ENCODE measurements at places on chromosomes 3 and 15.

DNA sequence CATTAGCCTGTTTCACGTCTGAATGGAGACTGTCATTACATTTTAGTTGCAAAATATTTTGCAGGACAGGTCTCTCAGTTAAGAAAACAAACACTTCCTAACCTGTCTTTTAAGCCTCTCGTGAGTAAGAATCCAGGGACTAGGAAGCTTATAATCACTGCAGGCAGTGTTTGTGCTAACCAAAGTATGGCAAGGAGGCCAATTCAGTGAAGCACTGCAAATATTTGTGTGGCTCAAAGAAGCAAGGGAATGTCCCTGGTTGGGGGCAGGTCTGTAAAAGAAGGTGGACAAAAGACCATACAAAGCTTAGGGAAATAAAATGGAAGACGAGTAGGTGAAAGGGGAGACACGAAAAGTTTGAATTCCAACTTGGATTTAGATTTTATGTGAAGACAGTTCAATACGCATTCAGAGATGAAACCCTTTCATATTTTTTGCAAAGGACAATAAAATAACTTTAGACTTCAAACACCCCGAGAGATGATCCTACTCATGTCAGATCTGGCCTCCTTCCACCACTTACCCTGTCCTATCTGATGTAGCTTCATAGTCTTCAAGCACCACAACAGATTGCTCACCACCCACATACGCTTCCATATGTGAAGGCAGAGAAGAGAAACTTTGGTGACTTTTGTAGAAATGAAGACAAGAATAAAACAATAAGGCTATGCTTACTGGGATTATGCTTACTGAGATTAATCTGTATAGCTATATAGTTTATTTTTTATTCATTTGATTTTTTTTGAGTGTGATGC is 240.9 kb downstream of the TUSC7 start:
- DNase-seq = no peak

DNA sequence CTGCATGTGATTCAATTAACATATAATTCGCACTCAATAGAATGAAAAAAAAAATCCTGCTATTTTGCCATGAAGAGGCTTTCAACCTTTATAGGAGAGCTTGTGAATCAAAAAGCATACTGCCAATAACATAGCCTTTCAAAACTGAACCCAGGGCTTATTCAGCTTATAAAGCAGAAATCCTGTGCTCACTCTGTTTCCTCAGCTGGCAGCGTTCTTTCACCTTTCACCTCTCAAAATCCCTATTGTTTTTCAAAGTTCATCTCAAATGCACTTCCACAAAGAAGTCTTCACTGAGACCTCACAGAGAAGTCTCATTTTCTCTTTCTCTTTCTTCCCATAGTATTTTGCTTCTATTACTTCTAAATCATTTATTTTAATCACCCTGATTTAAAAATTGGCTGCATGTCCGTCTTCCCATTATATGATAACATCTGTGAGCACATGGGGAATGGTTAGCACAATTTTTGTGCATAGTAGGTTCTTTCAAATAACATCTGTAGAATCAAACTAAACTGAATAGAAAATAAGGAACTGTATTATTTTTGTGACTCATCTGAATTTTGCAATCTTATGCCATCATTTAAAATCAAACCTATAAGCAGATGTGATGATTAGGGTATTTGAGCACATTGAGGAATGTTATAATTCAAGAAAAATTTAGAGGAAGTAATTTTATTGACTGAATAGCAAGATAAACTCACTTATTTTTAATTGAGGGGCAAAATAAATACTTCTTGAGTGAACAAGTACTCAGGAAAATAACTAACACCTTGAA is 373.4 kb downstream of the NLGN1 start:
- no peak for DNase-seq

DNA sequence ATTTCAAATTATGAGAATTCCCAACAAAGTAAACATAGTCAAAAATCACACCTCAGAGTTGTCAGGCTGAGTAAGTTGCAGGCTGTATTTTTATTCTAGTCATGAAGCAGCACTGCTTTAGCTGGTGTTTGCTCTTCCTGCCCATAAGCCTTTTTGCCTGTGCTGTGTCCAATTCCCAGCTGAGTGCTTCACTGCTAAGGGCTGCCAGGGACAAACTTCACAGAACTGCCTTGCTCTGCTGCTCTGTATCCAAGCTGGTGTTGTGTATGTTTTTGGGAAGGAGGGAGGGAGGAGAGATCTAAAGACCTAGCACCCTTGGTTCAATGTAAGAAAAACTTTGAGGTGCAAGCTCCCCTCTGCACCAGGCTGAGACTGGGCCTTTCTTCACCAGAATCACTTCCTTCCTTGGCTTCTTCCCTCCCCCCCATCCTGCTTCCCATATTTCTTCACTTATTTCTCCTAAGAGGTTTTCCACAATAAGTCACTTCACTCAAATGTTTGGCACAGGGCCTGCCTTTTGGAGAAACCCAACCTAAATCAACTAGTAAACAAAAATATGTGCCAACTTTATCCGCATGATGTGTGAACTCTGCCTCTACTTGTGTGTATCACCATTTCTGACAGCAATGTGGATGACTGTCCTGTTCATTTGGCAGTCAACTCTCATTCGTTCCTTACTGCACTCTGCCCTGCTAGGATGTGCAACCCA is 156.1 kb downstream of the TBL1XR1 start:
- peak; percentile 46 for DNase-seq

DNA sequence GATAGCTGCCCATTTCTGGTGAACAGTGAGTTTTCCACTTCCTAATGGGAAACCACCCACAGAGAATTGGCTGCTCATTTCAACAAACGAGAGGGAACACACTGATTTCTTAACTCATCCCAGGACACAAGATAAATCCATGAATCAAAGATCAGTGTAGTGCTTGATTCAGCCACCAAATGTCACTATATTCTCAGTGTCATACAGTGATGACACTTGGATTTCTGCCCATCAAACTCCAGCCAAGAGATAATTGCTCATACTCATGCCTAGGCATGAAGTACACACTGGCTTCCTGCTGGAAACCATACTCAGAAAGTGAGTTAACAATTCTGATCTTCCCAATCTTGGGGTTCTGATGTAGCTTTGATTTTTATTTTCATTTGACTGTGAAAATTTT is 35.4 kb upstream of the GRM7 start:
- no peak for DNase-seq

GRCh38 chr3:184559336-184559735 is 2.2 kb upstream of the EPHB3 start:
- no peak for DNase-seq

DNA sequence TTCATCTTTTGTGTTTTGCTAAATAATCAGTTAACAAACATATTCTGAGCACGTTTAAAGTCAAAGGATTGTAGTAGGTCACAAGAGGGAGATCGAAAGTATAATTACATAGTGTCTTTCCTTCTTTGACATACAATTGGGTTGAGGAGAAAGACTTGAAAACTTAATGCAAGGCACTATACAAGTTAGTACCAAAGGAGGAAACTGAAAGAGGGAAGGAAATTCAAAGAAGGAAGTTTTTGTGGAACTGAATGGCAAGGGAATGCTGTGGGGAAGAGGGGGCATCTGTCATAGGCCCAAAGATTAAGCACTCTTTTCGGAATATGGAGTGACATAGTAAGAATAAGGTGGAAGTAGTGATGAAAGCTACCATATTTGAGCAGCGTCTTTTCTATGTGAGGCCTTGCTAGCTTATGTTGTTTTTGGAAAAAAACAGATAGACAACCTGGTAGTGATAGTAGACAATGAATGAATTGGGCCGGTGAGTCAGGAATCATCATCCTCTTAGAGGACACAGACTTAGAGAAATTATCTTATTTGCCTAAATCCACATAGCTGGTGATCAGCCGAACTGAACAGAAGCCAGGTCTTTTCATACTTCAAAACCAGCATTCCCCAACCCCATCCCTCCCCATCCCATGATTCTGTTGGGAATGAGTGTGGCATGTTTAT is 10.2 kb downstream of the MBNL1 start:
- DNase-seq = peak; percentile 27

DNA sequence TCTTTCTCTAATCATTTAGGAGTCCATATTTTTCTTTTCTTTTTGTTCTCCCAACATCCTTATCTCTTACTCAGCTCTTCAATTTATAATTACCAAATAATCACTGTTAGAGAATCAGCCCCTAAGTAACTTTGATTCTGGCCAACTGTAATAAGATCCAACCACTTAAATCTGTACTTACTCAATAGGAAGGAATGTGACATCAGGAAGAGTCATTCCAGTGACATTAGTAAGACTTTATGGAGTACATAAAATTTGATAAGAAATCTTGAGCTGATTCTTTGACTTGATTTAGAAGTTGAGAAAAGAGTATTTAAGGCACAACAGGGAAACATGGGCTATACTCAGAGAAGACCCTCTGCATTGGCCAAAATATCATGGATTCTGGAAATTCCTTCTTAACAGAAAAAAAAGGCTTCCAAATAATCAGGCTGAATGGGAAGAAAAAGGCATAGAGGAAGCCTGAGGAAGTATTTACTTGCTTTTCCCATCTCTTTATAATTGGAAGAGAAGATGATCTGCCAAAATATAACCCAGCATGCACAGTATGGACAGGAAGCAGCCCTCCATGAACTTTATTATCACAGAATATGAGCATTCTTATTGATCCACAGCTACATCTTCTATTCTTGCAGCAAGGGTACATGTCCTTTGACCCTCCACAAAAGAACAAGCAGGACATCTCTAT is 289.7 kb upstream of the TPRG1 start:
- DNase-seq = no peak

DNA sequence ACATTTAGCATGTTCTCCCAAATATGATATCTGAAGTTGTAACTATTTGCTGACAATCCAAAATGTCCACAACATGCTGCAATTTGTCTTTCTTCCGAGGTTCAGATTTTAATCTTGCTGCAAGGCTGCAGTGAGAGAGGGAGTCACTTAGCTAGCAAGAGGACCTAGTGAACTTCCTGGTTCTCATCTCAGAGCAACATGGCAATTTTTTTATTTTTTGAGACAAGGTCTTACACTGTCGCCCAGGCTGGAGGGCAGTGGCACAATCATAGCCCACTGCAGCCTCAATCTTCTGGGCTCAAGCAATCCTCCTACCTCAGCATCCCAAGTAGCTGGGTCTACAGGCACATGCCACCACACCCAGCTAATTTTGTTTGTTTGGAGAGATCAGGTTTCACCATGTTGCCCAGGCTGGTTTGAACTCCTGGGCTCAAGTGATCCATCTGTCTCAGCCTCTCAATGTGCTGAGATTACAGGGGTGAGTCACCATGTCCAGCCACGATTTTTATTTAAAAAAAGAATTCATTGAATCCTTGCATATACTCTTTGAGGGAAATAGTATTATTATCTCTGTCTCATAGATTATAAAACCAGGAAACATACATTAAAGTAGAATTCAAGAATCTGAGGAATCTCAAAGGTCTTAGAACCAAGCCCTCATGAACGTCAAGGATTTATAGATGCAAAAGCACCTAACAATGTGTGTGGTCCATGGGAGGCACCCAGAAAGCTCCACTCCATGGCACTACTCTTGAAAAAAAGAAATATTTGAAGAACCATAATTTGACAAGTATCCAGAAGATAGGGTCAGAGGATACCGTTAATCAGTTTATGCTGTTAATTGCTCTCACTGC is 9.1 kb downstream of the HDC start:
- no peak for DNase-seq

DNA sequence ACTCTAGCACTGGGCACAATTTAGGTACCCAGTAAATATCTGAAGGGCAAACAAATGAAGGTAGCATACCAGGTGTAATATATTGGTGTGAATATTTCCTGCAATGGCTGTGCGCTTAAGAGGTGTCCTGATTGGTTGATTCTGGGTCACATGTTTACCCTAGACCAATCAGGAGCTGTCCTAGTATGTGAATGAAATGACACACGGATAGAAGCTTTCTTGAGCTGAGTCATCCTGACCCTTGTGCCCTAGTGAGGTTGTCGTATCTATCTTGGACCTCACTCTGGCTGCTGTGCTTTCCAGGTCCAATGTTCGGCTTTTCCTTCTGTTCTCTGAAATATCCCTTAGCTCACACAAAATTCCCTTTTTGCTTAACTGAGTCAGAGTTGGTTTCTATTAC is 58.1 kb upstream of the FOXP1 start:
- DNase-seq = peak; percentile 38

- DNase-seq = no peak
Measured at GRCh38 chr3:100662113-100662823, 47.0 kb upstream of the TFG start.

DNA sequence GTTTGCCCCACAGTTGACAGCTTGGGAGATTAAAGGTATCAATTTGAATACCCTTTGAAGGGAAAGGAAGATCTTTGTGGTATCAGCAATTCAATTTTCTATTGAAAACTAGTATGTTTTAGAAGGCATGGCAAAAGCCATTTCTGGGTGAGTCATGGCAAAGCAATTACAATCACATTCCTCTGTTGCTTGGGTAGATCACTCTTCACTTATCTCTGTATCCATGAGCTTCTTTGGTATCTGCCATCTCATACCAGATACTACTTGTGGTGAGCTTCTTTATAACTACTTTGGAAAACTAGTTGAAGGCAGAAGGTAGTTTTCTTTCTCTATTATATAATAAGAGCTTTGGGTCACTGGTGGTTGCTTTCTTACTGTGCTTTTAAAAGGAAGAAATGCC is 28.3 kb upstream of the LSAMP start:
- no peak for DNase-seq
